ENCODE measurements at places on chromosomes 11 and 22. TPM values are rescaled to one million over a fixed set of nuclear protein-coding genes. Genes with fewer than 3 reads are reported as not detected.
A peak's percentile ranks its signal among the peaks of the same experiment; 100 is the strongest.

GRCh38 chr11:24900960-24901549 lies 404.2 kb downstream of the LUZP2 start:
- no peak overlapping the region for H3K4me3 ChIP-seq
- no peaks in the 10 kb centered on the region for H3K27me3 ChIP-seq
- no peak for DNase-seq
- H3K4me1 ChIP-seq = no peaks in the 10 kb centered on the region
- H3K36me3 ChIP-seq = no peaks in the 10 kb centered on the region
- H3K27ac ChIP-seq = no peak overlapping the region

The C11orf97 gene
- not detected for total RNA-seq

GRCh38 chr11:134733646-134734045 lies 321.6 kb upstream of the B3GAT1 start:
- H3K36me3 ChIP-seq = no peaks in the 10 kb centered on the region
- H3K4me3 ChIP-seq = no peak overlapping the region
- H3K27ac ChIP-seq = no peak overlapping the region
- DNase-seq = no peak

DNA sequence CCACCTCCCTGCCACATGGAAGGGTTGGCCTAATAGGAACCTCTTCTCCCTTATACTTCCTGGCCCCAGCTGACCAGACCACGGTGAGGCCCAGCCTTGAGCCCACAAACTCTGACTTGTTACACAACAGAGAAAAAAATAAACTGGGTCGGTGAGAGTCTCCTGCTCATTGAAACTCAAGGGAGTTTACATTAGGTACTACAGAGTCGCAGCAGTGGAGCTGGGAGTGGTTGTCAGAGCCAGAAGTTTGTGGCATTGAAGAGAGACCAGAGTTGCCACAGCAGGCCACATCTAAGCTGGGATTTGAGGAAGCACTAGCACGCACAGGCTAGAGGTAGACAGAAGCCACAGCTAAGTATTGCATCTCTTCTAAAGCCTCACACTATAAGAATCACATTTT lies 296.2 kb downstream of the DDX10 start:
- H3K4me1 ChIP-seq = peaks cover 12% of the 10 kb centered on the region
- no peak for DNase-seq
- no peak overlapping the region for H3K4me3 ChIP-seq
- no peaks in the 10 kb centered on the region for H3K27me3 ChIP-seq
- H3K36me3 ChIP-seq = no peaks in the 10 kb centered on the region
- H3K27ac ChIP-seq = no peak overlapping the region

GRCh38 chr22:30742291-30743256 lies 47.9 kb downstream of the OSBP2 start:
- no peaks in the 10 kb centered on the region for H3K36me3 ChIP-seq
- no peak overlapping the region for H3K27ac ChIP-seq
- DNase-seq = peak; percentile 54
- no peaks in the 10 kb centered on the region for H3K27me3 ChIP-seq
- peaks cover 4% of the 10 kb centered on the region for H3K4me1 ChIP-seq

The CWC15 gene
- 48.6 TPM for total RNA-seq

DNA sequence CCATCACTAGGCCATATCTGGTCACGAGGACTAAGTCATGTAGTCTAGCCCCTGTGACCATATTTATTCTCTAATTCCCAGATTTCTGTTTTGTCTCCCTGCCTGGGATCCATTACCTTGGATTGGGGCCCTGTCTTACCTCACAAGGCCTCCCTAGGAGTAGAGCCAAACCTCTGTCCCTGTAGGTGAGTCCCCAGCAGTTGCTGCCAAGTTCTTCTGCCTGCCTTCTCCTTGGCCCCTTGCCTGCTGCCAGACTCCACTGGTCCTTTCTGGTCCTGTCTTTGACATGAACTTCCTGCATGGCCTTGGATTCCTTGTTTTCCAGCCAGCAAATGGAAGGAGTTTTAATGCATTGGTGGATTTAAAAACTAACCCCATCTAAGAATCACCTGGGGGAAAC lies 35.6 kb upstream of the CADM1 start:
- H3K27ac ChIP-seq = no peak overlapping the region
- DNase-seq = no peak
- H3K4me3 ChIP-seq = no peak overlapping the region
- peaks cover 12% of the 10 kb centered on the region for H3K27me3 ChIP-seq
- H3K36me3 ChIP-seq = no peaks in the 10 kb centered on the region

The APOBEC3F gene
- total RNA-seq = 4.2 TPM

The POU2AF2 gene
- total RNA-seq = not detected

- no peak overlapping the region for H3K4me3 ChIP-seq
- DNase-seq = no peak
- no peaks in the 10 kb centered on the region for H3K36me3 ChIP-seq
- H3K27me3 ChIP-seq = no peaks in the 10 kb centered on the region
- H3K4me1 ChIP-seq = no peaks in the 10 kb centered on the region
These were observed 429.5 kb downstream of the BUD13 start for GRCh38 chr11:116343270-116343669.

- no peaks in the 10 kb centered on the region for H3K27me3 ChIP-seq
- H3K4me1 ChIP-seq = no peaks in the 10 kb centered on the region
- no peak overlapping the region for H3K27ac ChIP-seq
- H3K4me3 ChIP-seq = no peak overlapping the region
These were observed 9.4 kb upstream of the GRIK4 start for GRCh38 chr11:120501976-120502755.

The CNTN5 gene
- not detected for total RNA-seq

GRCh38 chr11:70519117-70519516 lies 120.8 kb downstream of the CTTN start:
- H3K27ac ChIP-seq = no peak overlapping the region
- no peaks in the 10 kb centered on the region for H3K4me1 ChIP-seq
- DNase-seq = no peak
- no peak overlapping the region for H3K4me3 ChIP-seq
- H3K36me3 ChIP-seq = no peaks in the 10 kb centered on the region
- H3K27me3 ChIP-seq = peaks cover 17% of the 10 kb centered on the region

DNA sequence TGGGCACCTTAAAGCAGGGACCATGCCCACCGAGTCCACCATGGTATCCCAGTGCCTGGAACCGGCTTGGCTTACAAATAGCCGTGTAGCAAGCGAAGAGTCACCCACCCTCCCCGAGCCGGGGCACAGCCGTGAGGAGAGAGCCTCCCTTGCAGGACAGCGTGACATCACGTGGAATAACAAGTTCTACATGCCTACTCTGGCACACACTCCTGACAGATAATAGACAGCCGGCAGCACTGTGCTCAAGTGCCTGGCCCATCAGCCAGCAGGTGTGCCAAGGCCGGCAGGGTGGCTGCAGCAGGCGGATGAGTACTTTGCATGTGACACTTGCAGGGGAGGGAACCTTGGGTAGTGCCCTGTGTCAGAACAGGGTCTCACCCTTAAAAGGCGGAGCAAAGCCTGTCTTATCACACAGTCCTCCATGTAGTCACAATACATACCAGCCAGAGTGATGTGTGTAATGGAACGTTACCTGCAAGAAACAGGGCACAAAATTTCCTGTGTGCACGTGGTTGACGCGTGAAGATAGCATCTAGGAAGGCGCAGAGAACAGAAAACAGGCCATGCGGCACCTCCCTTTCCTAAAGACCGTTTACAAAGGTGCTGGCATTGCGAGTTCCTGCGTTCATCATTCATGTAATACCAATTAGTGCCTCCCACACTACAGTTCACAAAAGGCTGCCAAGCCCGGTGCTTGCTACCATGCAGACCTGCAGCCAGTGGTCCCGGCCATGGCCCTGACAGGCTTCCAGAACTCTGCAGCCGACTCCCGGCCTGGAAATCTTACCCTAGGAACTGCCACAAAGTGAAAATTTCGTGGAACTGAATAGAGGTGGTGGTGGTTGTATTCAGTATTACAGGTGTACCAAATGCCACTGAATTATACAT lies 16.4 kb downstream of the TOM1 start:
- H3K27me3 ChIP-seq = no peaks in the 10 kb centered on the region
- H3K4me3 ChIP-seq = no peak overlapping the region
- DNase-seq = no peak
- H3K36me3 ChIP-seq = peaks cover 30% of the 10 kb centered on the region

DNA sequence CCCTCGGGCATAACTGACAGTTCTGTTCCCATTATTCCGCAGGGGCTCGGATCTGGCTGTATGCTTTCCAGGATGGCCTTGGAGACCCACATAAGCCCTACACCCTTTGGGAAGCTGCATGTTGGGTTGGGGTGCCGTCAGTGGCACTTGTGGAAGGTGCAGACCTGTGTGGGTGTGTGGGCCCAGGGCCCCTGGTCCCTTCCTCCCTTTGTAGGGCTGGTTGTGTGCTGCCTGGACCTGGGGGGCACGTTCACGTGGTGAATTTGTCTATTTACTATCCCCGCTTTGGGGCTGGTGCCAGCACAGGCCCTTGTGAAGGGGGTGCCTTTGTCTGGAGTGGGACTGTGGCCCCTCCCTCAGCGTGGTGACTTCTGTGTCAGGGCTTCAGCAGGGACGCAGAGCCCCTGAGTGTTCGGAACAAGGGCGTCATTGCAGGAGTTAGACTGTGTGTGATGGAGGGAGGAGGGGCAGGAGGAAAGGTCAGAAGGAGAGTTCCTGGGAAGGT lies 15.0 kb upstream of the PPP6R3 start:
- no peak for DNase-seq
- no peaks in the 10 kb centered on the region for H3K27me3 ChIP-seq
- no peak overlapping the region for H3K27ac ChIP-seq

DNA sequence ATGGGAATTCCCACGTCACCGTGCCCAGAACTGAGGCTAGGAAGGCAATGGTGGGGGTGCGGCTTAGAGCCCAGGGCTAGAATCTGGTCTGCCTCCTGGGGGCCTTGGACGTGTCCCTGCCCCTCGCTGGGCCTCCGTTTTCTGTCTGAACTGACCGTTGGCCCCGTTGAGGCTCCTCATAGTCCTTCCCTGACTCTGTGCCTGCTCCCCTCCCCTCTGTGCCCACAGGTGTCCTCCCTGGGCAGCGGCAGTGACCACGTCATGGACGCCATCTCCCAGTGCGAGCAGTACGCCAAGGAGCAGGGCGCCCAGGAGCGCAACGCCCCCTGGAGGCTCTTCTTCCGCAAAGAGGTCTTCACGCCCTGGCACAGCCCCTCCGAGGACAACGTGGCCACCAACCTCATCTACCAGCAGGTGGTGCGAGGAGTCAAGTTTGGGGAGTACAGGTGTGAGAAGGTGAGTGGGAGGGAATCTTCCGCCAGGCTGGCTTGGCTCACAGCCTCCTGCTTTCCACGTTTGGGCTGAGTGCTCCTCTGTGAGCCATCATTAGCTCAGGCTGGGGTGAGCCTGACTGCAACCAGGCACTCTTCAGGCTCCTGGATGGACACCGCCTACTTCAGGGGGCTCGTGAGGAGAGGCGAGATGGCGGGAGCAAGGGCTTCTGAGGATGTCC lies 63.9 kb downstream of the MYO7A start:
- H3K4me3 ChIP-seq = no peak overlapping the region
- H3K27ac ChIP-seq = no peak overlapping the region
- H3K27me3 ChIP-seq = peaks cover 4% of the 10 kb centered on the region
- no peaks in the 10 kb centered on the region for H3K4me1 ChIP-seq
- H3K36me3 ChIP-seq = no peaks in the 10 kb centered on the region
- DNase-seq = peak; percentile 20

Data from IMR-90 (cell line).